H1 (cell line): ENCODE measurements at places on chromosomes 2 and 18. TPM values are rescaled to one million over a fixed set of nuclear protein-coding genes. Genes with fewer than 3 reads are reported as not detected.

The LHCGR gene
- total RNA-seq, result 0.31 and 0.73 TPM in 2 replicates

The UGT1A5 gene
- not detected in 2 replicates for total RNA-seq

The LONRF2 gene
- total RNA-seq, result 0.42 and 0.74 TPM in 2 replicates

The REG3A gene
- total RNA-seq, result not detected in 2 replicates

The TNFRSF11A gene
- 10.6 and 11.1 TPM in 2 replicates for total RNA-seq

The ZSCAN30 gene
- 9.9 and 10.3 TPM in 2 replicates for total RNA-seq

The RSAD2 gene
- not detected in 2 replicates for total RNA-seq

The DSG1 gene
- 0.06 TPM in 1 of 2 replicates, not detected in the other for total RNA-seq

The UCN gene
- not detected in 2 replicates for total RNA-seq

The ADAM23 gene
- total RNA-seq, result 20.8 and 21.3 TPM in 2 replicates

The POTEE gene
- 0.30 and 0.34 TPM in 2 replicates for total RNA-seq

The IKZF2 gene
- total RNA-seq, result 4.4 and 5.8 TPM in 2 replicates

The UGT1A3 gene
- not detected in 2 replicates for total RNA-seq

The KLHL30 gene
- 0.08 TPM in 1 of 2 replicates, not detected in the other for total RNA-seq

The TMX3 gene
- 29.0 and 30.0 TPM in 2 replicates for total RNA-seq

The VAPA gene
- 128 and 130 TPM in 2 replicates for total RNA-seq

The MRPL33 gene
- total RNA-seq, result 62.9 and 68.9 TPM in 2 replicates
